NCI-H446 treated with DMSO at 0.1 percent for 48 hours (cell line): ENCODE measurements at places on chromosomes 5 and 9.

GRCh38 chr5:163089230-163089629, 348.2 kb upstream of the CCNG1 start:
- peak; percentile 86 for DNase-seq

GRCh38 chr5:68661237-68661636, 432.6 kb upstream of the SLC30A5 start:
- no peak for DNase-seq

GRCh38 chr9:132795511-132796303, 82.4 kb downstream of the AK8 start:
- no peak for DNase-seq

DNA sequence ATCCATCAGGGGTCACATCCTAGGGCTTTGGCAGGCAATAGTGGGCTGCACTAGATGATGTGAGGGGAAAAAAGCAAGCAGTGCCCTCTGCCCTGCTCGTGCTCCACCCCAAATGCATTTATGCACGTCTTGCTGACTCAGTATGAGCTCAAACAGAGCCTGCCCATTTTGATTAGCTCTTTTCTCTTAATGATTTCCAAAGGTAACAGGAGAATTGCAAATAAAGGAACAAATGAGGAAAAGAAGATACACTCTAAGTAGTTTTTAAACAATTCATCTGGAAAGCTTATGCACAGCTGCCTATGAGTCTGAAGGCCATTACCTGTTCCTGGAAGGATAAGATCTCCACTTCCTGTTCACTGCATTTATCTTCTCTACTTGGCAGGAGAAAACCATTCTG, 364.2 kb downstream of the TMEM232 start:
- no peak for DNase-seq

GRCh38 chr9:83141887-83142286, 78.9 kb upstream of the RASEF start:
- DNase-seq, result no peak
